ENCODE measurements at places on chromosomes 16 and 17. TPM values are rescaled to one million over a fixed set of nuclear protein-coding genes. Genes with fewer than 3 reads are reported as not detected.

Gene MYH2
- not detected for total RNA-seq

Gene PIMREG
- total RNA-seq: 4.4 TPM

Gene MMP25
- not detected for total RNA-seq

Gene DNAAF8
- 0.94 TPM for total RNA-seq

Gene TMEM204
- total RNA-seq: 12.3 TPM
